ENCODE measurements at places on chromosomes 12 and 14.

GRCh38 chr12:13369474-13370056 lies 173.0 kb downstream of the EMP1 start:
- no peak for DNase-seq

DNA sequence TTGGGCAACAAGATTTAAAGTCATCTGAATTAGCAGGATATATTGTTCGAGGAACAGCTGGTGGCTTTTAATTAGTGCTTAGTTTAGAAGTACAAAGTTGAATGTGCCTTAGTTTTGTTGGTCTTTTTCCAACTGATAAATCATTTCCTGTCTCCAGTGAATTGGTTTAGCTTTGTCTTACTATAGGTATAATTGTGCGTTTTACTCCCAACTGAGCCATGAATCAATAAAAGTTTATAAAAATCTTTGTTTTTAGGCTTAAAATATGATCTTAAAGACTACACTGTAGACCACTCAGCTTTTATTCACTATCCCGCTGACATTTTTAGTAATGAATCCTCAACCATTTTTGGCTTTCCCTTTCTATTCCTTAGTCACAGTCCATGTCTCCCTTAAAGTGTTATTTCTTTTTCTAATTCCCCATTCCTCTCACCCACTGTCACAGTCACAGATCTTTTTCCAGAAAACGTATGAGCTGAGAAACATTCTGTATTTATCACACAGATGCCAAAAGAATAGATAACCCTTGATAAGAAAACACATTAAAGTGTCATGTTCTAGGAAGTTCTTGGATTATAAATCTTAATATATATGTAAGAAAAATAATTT lies 34.0 kb upstream of the ALG10 start:
- DNase-seq: no peak

GRCh38 chr12:96486751-96487613 lies 2.4 kb upstream of the CFAP54 start:
- peak; percentile 40 for DNase-seq

DNA sequence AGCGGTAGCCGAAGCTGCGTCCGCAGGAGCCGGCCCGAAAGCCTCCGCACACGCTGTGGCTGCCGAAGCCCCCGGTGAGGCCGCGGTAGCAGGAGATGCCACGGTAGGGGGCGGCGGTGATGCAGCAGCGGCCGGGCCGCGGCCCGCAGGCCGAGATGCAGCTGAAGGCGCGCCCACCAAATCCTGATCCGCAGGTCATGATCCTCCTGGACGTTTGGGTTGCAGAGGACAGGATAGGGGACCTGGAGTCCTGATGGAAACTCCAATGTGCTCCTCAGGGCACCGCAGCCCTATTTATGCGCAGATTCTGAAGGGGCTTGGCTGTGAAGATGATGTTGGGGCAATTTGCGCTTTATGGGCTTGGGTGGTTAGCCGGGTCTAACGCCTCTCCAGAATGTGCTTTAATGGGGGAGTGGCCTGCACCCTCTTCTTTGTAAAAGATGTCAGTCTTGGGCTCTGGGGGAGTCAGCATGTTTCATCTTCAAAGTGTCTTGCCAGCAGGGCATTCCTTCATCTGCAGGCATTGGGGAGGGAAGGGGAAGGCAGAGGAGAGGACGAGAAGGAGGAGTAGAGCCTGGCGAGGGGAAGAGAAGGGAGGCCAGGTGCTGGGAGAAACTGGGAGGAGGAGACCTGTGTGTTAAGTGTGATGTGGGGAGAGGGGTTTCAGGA lies at the start of gene KRT81:
Gene KRT81 (minus strand): TSS at position 268 of the 669 bp plus-strand sequence. CDS start 69 bp downstream, at position 199.
- DNase-seq: no peak

- DNase-seq: no peak
Measured at GRCh38 chr14:101069228-101069549, 165.7 kb upstream of the RTL1 start.

DNA sequence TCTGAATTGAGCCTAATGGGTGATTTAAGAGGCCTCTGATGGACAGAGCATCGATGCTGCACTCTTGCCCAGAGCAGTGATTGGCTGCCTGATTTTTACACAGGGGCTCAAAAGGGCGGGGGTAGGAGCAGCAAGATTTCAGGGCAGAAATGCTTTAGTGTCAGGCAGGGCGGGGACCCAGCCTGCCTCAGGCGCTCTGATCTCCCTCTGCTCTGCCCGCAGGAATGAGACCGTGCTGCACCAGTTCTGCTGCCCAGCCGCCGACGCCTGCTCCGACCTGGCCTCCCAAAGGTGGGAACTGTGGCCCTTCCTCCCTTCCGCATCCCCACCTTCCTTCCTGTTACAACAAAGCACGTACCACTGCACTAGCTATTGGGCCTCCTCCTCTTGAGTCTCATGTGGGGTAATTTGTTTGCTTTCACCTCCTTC lies 32.4 kb downstream of the IQSEC3 start:
- no peak for DNase-seq

DNA sequence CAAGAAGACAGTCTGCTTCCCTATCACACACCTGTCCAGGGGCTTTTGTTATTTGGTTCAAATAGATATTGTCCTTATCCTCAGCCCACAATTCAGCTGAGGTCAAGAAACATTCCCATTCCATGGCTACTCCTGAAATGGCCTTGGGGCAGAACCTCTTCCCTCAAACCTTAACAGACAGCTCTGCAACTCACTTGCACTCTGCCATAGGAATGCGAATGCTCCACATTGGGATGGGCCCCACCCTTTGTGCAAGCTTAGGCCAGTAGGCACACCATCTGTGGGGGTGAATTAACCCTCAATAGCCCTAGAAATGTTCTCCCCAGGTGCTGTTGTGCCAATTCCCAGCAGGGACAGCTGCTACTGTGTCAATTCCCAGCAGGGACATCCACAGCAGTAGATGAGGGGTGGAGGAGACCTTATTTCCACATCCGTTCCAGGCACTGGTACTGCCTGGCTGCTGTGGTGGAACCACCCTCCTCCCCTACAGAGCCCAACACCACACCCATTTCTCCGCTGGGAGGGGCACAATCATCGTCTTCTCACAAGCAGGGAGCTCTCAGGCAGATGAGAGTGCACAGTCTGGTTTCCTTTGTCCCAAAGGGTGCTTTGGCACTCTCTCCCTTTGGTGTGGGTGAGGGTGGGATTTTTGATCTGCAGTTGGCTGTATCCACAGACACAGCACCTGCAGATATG lies 42.3 kb upstream of the GLIPR1 start:
- no peak for DNase-seq

DNA sequence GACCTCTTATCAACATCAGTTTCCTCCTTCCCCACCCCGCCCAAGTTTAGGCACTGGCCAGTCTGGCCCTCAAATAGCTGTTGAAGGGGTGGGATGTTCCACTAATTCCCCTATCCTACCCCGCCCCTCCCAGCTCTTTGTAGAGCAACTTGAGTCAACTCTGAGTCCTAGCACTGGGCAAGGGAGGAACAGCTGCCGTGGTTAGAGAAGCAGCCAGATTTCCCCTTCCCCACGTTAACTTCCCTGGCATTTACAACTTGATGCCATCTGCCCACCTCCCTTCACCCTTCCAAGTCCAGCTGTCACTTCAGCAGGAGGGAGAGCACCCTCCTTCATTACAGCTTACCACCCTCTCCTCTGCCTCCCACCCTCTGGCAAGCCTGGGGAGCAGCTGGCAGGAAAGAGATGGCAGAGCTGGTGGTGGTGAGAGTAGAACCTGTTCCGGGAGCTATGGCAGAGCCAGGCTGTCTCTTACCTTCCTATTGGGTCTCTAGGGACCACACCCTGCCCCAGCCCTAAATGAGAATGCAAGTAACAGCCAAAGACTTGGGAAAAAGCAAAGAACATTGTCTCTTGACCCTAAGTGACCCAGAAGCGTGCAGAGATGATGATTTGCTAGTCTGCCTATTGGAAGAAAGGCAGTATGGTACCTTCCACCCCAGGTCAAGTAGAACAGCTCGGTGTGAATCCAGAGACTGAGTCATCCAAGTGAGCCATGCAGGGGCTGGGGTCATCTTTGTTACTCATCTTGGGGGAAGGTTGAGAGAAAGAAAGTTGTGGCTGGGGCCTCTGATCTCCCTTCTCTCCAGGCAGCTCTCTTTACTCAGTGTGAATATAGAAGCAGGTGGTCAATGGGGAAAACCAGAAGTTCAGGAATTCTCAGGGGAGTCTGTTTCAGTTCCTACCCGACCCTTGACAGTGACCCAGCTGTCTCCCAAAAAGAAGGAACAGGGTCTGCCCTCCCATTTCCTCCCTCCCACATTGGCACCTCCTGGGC lies 1.5 kb downstream of the BLOC1S1 start:
- no peak for DNase-seq

GRCh38 chr12:46152456-46152855 lies 116.4 kb downstream of the SLC38A1 start:
- no peak for DNase-seq

DNA sequence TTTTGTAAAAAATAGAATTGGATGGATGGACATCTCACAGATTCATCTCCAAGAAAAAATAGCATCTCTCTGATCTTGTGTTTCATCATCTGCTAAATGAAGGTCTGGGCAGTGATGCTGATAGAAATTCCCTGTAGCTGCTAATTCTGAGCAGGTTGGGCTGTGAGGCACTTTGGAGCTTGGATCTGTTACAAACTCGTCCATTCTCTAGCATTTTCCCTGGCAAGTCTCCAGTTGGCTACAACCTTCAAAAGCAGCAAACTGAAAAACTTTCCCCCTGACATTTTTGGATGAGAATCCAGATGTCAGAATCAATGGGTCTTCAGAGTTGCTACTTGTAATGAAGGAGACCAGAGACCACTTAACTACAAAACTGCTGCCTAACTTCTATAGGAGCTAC lies 72.7 kb downstream of the TPH2 start:
- DNase-seq: no peak

DNA sequence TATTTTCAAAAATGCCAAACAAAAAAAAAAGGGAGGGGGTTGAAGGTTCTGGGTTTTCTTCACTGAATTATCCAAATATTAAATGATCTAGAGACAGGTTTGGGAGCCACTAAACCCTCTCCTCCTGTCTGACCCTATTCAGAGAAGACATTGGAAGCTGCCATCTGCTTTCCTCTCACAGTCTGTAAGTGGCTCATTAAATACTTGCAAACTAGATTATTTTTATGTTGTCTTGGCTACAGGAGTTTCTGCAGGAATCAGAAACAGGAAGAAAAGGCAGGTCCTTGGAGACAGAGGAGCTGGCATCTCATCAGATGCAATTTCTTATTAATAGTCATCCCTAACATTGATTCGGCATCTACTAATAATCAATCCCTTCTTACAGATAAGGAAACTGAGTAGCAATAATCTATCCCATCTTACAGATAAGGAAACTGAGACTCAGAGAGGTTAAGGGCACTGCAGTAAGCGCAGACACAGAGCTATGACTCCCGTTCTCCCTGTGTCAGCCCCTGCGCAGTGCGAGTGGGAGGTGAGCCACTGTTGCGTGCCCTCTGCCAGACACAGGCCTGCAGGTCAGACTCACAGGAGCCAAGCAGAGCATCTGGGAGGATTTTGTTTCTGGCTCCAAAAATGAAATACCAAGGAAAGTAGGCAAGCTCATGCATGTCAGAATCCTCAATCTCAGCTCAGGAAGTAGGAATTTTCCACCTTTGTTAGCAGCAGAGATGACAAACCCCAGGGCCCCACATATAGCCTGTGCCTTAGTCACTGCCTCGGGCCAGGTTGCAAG lies 11.0 kb downstream of the BDKRB2 start:
- no peak for DNase-seq

DNA sequence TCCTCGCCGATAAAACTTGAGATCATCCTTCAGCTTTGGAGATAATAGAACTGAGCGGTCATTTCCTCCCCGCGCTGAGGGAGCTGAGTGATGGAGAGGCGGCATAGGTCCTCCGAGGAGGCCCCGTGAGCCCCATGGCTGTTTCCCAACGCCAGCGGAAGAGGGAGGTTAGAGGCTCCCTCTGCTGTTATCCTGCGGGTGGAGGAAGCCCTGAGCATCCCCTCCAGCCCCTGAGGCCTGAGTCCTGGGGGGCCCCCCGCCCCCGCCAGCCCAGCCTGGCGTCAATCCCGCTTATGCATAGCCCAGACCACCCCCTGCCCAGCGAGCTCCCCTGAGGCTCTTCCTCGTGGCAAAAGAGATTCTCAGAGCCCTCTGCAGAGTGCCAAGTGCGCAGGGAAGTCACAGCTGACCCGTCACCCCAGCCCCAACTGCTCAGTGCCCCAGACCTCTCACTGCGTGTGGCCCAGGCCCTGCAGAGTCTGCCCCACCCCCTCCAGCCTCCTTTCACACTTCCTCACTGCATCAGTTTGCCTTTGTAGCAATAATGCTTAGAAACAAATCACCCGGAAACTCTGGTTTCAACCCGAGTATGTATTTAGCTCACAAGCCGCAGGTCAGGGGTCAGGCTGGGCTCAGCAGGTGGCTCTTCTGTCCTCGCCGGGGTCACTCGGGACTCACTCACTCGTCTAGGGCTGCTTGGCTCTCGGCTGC lies 44.7 kb upstream of the GALNT9 start:
- no peak for DNase-seq

DNA sequence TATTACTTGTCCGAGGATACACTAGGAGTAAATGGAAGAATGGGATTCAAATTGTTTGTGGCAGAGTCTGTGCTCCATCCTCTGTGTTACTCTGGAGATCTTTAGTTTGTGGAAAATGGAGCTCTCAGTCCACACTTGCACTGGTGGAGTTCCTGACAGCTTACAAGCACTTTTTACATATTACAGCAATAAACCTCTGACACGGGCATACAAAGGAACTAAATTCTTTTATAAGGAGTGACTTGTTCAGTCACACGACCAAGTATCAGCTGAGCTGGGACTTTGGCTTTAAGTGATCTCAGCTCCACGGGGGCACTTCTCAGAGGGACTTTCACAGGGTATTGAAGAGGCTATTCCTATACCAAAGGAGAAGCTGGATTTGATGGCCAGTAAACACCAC lies 417.5 kb downstream of the LRIG3 start:
- no peak for DNase-seq

DNA sequence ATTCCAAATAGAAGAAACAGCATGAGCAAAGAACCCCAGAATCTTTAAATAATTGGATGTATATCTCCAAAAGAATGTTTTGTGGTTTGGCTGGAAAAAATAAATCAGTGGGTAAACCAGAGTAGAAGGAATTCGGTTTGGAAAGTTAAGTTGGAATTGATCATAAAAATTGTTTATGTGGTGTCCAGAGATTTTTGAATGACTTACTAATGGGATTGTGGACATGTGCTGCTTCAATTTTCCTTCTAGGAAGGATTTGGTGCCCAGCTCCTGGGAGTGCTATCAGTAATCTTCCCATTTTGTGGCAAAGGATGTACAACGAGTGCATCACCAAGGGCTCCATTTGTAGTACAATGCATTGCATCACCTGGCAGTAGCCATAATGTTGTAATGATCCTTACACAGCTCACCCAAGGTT lies 224.8 kb downstream of the SLC16A7 start:
- peak; percentile 19 for DNase-seq

GRCh38 chr14:50677527-50678063 lies 9.5 kb upstream of the SAV1 start:
- peak; percentile 52 for DNase-seq

GRCh38 chr14:88002421-88003075 lies 2.4 kb upstream of the GPR65 start:
- DNase-seq: no peak

DNA sequence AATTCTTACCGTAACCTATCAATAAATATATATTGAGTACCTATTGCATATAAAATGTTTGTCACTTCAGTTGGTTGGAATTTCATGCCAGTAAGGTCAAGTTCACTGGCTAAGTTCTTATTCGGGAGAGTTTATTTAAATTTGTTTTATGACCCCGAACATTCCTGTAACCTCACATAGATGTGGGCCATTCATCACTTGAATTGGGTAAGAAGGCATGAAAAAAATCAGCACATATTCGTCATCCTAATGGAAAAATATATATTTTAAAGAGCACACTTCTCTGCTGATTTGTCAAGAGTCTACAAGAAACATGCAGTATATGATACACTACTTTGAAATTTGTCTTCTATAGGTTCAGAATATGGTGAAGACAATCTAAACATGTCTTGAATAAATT lies 263.4 kb downstream of the CCDC91 start:
- no peak for DNase-seq

- DNase-seq: no peak
Measured at GRCh38 chr12:6049587-6049986, 74.9 kb downstream of the VWF start.
